ENCODE measurements at places on chromosomes 2 and 18.
A peak's percentile ranks its signal among the peaks of the same experiment; 100 is the strongest.

DNA sequence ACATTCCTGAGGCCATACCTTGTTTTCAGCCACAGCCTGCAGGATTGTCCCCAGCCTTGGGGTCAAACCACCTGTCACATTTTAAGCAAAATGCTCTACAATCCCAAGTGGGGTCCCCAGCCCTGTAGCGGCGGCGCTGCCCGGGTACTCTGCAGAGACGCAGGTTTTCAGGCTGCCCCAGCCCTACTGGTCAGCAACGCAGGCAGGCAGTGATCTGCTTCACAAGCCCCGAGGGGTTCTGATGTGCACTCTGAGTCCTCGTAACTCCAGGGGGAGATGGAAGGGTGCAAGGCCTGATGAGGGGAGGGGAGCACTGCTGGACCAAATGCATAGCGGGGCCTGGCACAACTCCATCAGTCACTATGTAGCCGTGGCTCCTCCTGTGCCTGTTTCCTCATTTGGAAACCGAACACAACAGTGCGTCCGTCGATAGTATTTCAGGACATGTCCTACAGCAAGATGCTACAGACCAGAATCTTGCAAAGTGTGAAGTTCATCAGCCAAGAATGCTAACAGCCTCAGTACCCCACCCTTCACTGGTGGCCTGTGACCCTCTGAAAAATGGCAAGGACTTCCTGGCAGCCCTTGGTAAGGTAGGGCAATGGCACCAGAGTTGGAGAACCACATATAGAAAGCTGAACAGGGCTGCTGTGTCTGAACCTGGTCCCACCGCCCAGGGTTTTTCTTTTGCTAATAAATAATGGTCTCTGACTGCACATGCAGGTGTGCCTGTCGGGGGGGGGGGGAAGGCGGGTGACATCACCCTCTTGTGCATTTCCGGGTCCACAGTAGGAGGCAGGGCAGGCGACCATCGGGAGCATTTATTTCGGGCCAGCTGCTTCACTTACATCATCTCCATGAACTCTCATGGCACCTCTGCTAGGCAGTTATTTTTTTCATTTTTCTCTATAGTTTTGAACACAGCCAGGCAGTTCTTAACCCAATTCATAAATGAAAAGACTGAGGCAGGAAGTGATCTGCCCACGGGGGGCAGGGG lies 50.6 kb upstream of the TFCP2L1 start:
- no peak for DNase-seq

GRCh38 chr18:45849529-45849928 lies 24.1 kb downstream of the SIGLEC15 start:
- DNase-seq = no peak

DNA sequence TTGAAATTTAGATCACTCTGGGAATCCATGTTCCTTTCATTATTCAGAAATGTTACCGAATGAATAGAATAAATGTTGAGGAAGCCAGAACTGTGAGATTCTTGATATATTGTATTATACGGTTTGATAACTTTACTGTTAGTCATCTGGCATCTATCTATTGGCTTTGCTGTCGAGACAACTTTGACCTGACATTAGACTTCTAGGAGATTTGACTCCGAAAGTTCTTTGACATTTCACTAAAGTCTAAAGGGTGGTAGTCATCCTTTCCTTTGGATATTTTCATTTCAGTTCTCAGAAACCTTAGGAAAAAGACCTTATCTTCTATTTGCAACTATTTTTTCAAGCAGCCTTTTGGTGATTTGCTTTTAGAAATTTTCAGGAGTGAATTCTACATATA lies 1.9 kb downstream of the BMPR2 start:
- DNase-seq = no peak

- no peak for DNase-seq
These were observed 335.2 kb downstream of the RND3 start for GRCh38 chr2:150152230-150152629.

- DNase-seq = no peak
These were observed 8.4 kb downstream of the ITM2C start for GRCh38 chr2:230872968-230873660.

DNA sequence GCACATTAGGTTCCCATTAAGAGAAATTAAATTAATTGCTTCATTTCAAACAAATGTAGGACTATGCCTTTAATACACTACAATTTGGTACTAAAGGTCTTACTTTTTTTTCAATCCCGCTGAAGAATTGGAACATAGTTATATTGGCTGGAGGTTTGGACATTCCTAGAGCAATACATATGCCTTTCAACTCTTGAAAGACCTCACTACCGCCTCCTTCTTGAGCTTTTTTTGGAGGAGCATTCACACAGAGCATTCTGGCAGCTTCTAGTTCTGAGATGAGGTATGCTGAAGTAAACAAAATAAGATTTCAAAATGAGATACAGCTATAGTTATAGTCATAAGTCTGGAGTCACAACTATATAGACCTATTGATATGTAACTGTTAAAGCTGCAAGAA lies 10.9 kb downstream of the FAM98A start:
- no peak for DNase-seq

- DNase-seq = no peak
These were observed 55.0 kb upstream of the DAPL1 start for GRCh38 chr2:158740127-158740526.

DNA sequence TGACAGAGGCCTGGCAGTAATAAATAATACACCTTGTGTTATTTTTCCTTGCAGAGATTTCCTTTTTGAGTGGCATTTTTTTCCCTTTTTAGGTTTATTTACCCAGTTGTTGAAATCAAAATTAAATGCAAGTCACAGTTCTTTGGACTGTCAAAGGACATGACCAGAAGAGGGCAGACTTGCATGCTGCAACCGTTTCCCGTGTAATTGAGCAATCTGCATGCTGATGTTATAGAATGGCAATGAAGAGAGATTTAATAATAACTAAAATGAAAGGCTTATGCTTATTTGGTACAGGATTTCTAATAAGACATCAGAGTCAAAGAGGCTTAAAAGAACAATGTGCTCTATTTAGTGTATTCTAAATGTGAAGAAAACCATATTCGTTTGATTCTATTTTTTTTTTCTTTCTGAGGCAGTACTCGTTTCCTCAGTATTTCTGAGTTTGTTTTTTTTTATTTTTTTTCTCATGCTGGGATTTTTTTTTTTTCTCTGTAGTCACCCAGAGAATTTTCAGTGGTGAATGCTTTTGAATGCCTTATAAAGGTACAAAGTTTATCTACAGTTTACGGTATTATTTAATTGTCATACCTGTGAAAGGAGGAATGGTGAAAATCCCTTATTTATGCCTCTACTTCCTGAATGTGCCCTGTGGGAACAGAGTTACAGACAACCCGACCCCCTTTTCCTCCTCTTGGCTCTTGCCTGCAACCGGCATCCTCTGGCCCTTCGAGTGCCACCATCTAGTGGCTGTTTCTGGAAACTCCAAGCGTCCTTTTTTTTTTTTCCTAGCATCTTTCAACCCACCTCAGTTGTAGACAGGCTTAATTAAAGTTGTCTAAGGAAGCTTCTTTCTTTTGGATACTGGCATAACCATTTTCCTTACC lies 368.5 kb downstream of the LRRTM1 start:
- no peak for DNase-seq

DNA sequence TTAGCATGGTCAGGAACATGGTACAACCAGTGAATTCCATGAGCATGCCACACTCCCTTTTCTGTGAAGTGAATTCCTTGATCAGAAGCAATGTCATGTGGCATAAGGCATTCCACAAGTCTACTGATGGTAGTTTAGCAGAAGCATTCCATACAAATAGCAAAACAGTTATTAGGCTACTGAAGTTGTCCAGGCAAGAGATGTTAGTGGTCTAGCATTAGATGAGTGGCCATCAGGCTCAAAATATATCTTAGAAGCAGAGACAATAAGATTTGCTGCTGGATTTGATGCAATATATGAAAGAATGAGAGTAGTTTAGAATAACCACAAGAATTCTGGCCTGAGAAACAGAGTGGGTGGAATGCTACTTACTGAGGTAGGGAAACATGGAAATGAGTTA lies 355.3 kb upstream of the NRXN1 start:
- DNase-seq = no peak

GRCh38 chr2:24164416-24164973 lies 10.4 kb upstream of the FAM228A start:
- no peak for DNase-seq

- DNase-seq = no peak
These were observed 39.4 kb downstream of the DDX18 start for GRCh38 chr2:117853873-117854272.

DNA sequence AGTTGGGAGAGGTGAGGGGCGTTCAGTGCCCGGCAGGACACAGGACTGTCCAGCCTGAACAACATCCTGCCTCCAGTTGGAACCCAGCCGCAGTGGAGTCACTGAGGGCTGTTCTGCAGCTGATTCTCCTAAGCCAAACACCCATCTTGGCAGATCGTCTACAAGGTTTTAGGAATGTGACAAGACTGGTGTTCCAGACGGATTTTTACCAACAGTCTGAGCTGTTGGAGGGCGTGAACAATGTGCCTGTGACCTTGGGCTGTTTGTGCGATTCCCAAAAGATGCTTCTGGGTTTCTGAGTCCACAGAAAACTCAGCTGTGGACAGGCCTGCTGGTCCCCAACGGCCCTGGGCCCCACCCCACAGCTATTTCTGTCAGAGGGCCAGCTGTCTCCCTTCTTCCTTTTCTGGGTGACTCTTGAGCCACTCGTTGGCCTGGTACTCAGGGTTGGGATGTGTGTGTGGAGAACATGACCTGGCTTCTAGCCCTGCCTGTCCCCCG lies 5.7 kb downstream of the LRRFIP1 start:
- no peak for DNase-seq

GRCh38 chr2:112010751-112011150 lies 44.3 kb upstream of the TMEM87B start:
- DNase-seq = no peak

GRCh38 chr18:45920367-45920766 lies 46.8 kb downstream of the EPG5 start:
- peak; percentile 90 for DNase-seq

DNA sequence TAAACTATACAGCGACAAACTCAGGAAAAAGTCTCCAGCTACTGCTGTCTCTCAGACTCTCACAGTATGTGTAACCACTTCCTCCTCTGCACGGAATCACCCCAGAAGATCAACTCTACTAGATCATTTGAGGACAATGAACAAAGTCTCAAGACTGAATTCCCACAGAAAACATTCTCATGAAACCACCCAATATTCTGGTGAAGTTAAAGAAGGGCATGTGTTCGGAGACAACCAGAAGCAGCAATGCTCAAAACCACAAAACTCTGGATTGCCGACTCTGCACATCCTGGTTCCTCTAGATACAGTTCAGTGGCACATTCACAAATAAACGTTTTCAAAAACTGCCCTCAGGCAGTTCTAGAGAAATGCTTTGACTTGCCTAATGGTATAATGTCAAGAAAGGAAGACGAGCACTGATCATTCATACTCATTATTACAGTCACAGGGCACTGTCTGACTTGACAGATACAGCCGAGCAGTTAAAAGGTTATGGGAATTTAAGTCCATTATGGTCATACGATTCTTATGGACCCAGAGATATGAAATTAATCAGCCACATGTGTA lies 91.9 kb upstream of the STK17B start:
- DNase-seq = no peak

DNA sequence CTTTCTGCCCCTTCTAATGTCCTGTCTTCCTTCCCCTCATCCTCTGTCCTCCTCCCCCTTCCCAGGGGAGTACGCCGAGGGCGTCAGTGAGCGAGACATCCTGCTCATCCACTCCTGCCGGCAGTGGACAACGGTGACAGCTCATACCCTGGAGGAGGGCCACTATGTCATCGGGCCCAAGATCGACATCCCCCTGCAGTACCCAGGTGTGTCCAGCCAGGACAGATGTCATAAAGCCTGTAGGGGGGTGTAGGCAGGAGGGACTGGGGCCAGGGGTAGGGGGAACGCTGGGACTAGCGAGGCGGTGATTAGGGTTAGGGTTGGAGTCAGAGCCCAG lies 3.4 kb downstream of the GAREM2 start:
- no peak for DNase-seq

DNA sequence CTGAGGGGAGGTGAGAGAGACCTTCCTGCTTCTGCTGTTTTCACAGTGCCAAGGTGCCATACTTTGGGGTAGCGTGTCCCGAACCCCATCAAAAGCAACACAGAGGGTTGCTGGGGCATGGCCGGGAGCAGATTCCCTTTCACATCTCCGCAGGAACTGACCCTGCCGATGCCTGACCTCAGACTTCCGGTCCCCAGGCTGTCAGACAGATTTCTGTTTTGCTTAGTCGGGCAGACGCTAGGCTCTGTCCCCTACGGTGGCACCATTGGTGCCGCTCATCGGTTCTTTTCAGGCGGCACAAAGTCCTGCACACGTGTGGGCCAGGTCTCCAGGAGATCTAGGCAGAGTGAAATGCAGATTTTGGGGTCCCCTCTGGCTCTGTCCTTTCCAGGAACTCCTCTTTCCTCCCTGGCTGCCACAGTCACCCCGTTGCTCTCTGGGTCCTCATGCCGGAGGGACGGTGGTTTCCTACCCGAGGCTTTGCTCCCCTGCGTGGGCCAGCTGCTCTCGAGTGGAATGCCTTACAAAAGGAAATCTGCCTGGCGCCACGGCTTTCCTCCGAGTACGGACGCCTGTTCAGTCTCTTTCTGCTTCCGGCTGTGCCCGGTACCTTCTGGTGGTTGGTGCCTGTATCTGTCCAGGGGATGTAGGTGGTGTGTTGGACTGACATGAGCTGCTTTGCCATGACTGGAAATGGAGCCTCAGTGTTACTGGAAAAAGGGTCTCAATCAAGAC lies 39.3 kb downstream of the RTP5 start:
- DNase-seq = no peak

DNA sequence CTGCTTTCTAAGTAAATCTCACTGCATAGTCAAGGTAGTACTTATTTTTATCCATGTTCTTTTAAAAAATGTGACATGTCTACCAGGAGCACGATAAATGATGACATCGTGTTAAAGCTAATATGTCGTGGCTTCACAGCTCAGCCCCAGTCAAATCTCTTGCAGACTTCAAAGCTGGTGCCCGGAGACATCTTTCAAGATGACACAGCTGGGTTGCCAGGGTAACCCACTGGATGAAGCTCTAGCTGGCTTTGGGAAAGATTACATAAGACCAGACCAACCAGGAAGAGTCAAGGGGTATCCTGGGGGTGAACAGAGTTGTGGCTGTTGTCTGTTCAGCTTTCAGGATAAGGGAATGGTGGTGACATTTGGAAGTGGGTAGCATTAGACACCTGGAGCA lies 67.8 kb downstream of the VSNL1 start:
- no peak for DNase-seq

- no peak for DNase-seq
These were observed 20.6 kb downstream of the HTR2B start for GRCh38 chr2:231104115-231104713.

DNA sequence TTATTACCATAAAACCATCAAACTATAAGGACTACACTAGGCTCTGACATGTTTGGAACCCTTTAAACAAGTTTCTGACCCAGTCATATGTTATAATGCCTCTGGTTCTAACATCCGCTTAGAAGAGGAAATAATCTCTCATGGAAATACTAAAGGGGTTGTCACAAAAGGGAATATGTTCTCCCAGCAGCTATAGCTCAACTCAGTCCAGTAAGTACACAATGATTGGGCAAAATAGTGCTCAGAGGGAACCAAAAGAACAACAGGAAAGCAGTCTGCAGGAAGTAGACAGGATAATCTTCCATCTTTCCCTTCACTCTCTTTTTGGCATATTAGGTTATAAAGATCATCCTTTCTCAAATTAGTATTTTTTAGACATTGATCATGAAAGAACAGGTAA lies 4.3 kb downstream of the SRBD1 start:
- no peak for DNase-seq

- DNase-seq = no peak
These were observed 69.0 kb downstream of the CTAGE1 start for GRCh38 chr18:22348521-22349316.

Data from RWPE2 (cell line).